ENCODE measurements at places on chromosomes 7 and 10.
A peak's percentile ranks its signal among the peaks of the same experiment; 100 is the strongest.

- DNase-seq, result no peak
These were observed 34.0 kb downstream of the PRSS2 start for GRCh38 chr7:142804728-142805207.

DNA sequence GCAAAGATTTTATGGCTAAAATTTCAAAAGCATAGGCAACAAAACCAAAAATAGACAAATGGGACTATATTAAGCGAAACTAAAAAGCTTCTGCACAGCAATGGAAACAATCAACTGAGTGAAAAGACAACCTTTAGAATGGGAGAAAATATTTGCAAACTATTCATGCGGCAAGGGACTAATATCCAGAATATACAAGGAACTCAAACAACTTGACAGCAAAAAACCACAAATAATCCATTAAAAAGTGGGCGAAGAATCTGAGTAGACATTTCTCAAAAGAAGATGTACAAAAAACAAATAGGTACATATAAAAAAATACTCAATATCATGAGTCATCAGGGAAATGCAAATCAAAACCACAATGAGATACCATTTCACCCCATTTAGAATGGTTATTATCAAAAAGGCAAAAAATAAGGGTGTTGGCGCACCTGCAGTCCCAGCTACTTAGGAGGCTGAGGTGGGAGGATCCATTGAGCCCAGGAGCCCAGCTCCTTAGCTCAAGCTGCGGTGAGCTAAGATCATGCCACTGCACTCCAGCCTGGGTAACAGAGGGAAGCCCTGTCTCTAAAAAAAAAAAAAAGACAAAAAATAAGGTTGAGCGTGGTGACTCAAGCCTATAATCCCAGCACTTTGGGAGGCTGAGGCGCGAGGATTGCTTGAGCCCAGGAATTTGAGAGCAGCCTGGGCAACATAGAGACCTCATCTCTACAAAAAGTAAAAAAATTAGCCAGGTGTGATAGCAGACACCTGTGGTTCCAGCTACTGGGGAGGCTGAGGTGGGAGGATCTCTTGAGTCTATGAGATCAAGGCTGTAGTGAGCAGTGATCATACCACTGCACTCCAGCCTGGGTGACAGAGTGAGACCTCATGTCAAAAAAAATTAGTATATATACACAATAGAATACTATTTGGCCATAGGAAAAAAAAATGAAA, 4.2 kb upstream of the CCM2 start:
- DNase-seq, result no peak

DNA sequence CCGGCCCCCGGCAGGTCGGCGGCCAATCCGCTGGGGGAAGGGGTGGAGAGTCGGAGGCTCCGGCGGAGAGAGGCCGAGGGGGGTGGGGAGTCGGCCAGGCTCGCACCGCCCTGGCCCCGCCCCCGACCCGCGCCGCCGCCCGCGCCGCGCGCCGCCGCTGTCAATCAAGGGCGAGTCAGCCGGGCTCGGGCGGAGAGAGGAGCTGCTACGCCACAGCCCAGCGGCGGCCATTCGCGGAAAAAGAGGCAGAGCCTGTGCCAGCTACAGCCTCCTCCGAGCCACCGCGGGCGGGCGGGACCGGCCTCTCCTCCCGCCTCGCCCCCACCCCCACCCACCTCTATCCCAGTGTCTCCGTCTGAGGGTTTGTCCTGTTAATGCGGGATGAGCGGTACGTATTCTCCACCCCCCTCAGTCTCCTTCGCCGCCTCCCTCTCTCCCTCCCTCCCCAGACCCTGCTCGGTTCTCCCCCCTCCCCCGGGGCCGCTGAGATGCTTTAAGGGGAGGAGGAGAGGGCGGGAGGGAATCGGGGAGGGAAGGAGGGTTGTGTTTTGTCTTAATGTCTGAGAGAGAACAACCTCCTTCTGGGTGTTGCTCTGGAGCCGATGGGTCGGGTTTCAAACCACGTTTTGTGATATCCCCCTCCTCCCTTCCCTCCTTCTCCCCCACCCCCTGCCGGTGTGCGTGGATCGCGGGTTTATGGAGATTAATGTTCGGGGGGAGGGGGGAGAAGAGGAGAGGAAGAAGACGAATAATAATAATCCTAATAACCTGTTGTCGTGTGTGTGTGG, at the start of gene SP4:
SP4 (plus strand) TSS at position 213 of the 788 bp plus-strand sequence; CDS start at position 382, 169 bp downstream.
- DNase-seq, result peak; percentile 90

GRCh38 chr10:51619365-51619764, 80.0 kb downstream of the CSTF2T start:
- DNase-seq, result no peak

DNA sequence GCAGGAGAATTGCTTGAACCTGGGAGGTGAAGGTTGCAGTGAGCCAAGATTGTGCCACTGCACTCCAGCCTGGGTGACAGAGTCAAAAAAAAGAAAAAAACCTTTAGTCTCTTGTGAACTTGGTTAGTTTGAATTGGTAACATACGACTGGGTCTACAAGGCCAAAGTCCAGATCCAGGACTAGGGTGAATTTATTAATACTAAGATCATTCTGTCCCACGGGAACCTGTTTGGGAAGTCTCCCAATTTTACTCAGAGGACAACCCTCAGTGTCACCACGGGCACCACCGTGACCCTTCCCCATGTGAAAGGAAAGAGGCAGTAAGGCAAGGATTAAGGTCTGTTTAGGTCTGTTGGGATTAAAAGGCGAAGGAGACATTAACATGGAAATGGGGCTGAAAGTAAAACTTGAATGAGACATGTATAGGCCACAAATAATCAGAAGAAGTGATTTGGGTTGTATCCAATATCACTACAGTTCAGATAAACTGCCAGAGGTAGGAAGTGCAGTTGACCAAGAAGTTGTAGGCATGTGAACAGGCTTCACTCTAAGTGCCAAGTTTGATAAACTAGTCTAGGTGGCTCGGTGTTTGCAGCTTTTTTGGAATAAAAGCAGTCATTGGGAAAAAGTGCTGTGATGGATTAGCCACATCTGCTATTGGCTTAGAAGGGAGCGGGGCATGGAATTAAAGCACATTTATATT, 30.7 kb downstream of the MYOF start:
- DNase-seq, result no peak

GRCh38 chr10:103918053-103918846, at the start of gene STN1:
Gene STN1, minus strand, starts transcription at chr10:103918184. Its CDS starts 590 bp downstream, at chr10:103917594.
- DNase-seq, result peak; percentile 90

- DNase-seq, result peak; percentile 91
These were observed at the start of gene GLCCI1 for GRCh38 chr7:7968544-7969305. Gene GLCCI1, plus strand, starts transcription at chr7:7968796. Its CDS starts 555 bp downstream, at chr7:7969351.

DNA sequence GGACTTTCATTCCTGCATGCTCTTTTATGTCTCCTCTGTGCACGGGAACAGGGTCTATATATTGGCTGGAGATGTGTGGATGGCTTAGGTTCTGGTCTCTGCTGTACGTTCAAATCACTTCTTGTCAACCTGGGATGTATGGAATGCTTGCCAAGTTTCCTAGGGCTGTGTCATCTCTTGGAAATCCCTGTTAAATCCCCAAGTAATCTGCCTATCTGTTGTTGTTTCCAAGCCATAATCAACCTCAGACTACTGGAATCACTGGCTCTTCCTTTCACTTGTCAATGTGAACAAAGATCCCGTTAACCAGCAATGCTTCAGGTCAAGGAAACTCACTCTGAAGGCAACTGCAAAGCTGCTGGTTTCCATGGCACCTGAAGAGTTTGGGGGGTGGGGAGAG, 93.3 kb upstream of the FAM171A1 start:
- DNase-seq, result no peak

DNA sequence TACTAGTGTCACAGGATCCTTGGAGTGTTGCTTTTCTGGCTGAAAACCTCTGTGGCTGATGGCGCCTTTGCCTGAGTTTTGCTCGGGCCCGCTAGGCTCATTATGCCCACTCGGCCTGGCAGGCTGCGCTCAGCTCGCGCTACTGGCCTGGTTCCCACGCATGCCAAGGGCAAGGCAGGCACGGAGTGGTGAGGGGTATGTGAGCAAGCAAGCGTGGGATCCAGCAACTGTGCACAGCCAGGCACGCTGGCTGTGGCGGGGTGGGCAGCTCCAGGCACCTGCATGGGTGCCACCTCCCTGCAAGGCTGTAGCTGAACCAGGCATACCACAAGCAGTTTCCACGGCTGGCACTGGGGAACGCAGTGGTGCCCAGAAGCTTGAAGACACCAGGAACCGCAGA, 562.6 kb downstream of the GRM8 start:
- no peak for DNase-seq

DNA sequence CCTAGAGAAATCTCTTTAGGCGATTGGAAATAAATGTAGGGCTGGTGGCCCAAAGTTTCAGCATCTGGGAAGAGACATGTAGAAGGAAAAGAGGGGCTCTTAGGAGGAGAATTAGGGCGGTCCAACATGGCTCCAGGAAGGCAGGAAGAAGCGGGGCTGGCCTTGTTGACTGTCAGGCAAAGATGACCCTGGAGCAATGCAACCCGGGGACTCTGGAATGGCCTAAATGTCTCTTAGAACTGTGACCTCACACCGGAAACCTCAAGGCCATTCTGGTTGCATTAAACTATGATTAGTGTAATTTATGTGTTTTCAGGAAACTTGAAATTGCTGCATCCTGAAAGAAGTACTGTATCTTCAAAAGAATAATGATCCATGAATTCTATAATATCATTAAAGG, 66.8 kb downstream of the NRP1 start:
- DNase-seq, result no peak

DNA sequence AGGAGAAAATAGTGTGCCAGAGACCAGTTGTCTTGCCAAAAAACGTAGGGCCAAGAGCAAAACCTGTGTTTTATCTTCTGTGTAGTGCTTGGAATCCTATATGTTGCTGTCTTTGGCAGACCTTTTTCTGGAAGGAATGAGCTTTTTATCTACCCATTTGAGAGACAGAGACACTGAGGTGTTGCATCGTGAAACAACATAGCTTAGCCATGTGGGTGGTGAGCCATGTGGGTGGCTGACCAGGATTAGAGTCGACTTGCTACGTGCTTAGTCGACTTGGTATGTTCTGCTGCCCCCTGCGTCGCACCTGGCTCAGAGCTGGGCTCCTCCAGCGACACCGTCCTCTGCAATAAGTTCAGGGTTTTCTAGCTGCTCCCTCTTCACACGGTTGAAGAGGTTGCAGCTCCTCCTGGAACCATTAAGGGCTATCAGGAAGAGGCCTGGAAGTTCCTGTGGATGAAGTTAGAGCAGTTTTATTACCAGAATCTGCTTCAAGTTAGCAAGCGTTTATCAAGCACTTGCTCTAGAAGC, 175.8 kb downstream of the SH2D4B start:
- no peak for DNase-seq

- no peak for DNase-seq
These were observed 81.9 kb downstream of the RGS10 start for GRCh38 chr10:119460369-119461195.

GRCh38 chr7:116876664-116877442, 14.5 kb downstream of the CAPZA2 start:
- DNase-seq, result no peak

All from stimulated activated CD8-positive, alpha-beta memory T cell treated with anti-CD3 and anti-CD28 coated beads, Interleukin-12 subunit alpha, Interleukin-12 subunit beta, amount 100 ng/mL, for 1 hour (primary cell).